ENCODE measurements at places on chromosomes 13 and 19. TPM values are rescaled to one million over a fixed set of nuclear protein-coding genes. Genes with fewer than 3 reads are reported as not detected.

DNA sequence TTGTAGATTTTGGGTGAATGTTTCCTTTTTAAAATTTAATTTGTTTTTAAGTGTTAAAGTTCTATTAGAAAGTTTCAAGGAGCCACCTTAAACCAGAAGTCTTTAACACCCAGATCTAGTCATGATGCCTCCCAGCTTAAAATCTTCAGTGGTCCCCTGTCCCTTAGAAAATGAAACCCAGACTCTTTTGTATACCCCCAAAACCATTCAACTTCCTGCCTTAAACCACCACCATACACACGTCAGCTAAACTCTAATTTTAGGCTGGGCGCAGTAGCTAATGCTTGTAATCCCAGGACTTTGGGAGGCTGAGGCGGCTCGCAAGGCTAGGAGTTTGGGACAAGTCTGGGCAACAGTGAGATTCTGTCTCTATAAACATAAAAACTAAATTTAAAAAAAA lies 37.9 kb downstream of the N4BP2L1 start:
- H3K4me3 ChIP-seq, result peak overlapping the region; percentile 39
- H3K27ac ChIP-seq, result peak overlapping the region; percentile 44
- no peaks in the 10 kb centered on the region for H3K27me3 ChIP-seq
- H3K36me3 ChIP-seq, result no peaks in the 10 kb centered on the region
- peaks cover 9% of the 10 kb centered on the region for H3K4me1 ChIP-seq

- H3K27ac ChIP-seq, result no peak overlapping the region
- H3K36me3 ChIP-seq, result peaks cover 2% of the 10 kb centered on the region
- no peak for DNase-seq
- H3K27me3 ChIP-seq, result no peaks in the 10 kb centered on the region
Measured at GRCh38 chr13:79423801-79424642, 18.0 kb upstream of the RBM26 start.

DNA sequence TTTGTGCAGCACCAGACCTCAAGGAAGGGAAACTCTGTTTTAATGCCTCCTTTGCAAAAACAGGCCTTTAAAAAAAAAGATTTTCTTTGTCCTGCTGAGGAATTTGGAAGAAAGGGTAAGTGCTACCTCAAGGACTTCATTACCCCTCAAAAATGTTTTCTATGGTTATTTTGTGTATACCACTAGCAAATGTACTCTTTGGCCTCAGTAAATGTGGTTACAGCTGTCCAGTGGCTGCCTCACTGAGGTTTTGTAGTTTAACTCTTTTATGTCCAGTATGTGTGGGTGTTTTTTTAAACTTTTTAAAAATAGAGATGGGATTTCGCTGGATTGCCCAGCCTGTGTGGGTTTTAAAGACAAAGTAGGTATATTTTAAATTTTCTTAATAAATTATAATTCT lies 42.2 kb upstream of the TSC22D1 start:
- peaks cover 3% of the 10 kb centered on the region for H3K27me3 ChIP-seq
- DNase-seq, result no peak
- H3K4me1 ChIP-seq, result no peaks in the 10 kb centered on the region
- H3K36me3 ChIP-seq, result no peaks in the 10 kb centered on the region

S1PR4 gene
- total RNA-seq, result 233 TPM

DNA sequence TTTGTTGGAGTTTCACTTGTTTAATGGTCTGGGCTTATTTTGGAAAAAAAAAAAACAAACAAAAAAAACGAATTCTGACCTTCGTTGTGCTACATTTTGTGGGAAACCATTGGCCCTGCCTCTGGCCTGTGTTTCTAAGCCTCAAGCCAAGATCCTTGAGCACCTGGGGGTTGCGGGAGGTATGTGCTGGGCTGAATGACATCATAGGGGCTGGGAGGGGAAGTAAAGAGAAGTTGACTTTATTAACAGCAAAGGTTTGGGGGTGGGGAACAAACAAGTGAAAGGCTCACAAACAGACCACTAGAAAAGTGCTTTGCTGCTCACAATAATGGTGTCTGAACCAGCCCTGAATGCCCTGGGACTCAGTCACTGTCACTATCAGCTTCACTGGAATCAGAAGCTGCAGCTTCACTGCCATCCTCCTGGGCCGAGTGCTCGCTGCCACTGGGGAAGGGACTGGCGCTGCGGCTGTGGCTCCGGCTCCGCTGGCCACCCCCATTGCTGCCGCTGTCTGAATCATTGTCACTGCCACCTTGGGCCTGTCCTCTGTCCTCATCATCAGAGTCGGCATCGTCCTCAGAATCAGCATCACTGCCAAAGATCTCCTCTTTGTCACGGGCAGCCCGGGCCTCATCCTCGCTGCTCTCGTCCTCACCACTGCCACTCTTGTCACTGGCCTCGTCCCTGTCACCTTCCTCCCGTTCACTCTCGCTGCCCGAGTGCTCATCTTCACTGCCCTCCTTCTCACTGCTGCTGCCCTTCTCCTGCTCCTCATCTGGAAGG lies 5.1 kb downstream of the PAF1 start:
- H3K4me1 ChIP-seq, result peaks cover 36% of the 10 kb centered on the region
- no peaks in the 10 kb centered on the region for H3K27me3 ChIP-seq
- peaks cover 25% of the 10 kb centered on the region for H3K36me3 ChIP-seq
- DNase-seq, result no peak

- no peak for DNase-seq
- H3K4me3 ChIP-seq, result no peak overlapping the region
- H3K27me3 ChIP-seq, result peaks cover 15% of the 10 kb centered on the region
- H3K36me3 ChIP-seq, result no peaks in the 10 kb centered on the region
- H3K27ac ChIP-seq, result no peak overlapping the region
- no peaks in the 10 kb centered on the region for H3K4me1 ChIP-seq
Measured at GRCh38 chr19:54877471-54877870, 3.4 kb downstream of the FCAR start.

DAND5 gene
- total RNA-seq, result not detected

DNA sequence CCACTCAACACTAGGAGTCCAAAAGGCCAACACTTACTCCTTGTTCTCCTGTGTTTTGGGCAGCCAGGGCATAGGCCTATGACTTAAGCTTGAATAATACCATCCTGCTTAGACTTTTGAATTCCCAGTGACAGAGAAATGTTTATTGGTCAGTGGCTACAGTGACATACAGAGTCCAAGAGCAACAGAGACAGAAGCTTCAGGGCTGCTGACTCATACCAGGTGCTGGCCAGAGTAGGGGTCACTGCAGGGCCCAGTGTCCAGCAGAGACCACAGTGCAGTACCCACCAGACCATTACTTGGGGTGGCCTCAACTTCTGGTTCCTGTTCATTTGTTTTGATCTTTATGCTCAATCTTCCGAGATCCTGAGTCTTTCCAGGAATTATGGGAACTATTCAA lies 6.0 kb upstream of the FREM2 start:
- no peak overlapping the region for H3K27ac ChIP-seq
- no peak overlapping the region for H3K4me3 ChIP-seq
- H3K4me1 ChIP-seq, result peaks cover 2% of the 10 kb centered on the region
- peaks cover 16% of the 10 kb centered on the region for H3K27me3 ChIP-seq

All from naive thymus-derived CD8-positive, alpha-beta T cell (primary cell).